ENCODE measurements at places on chromosomes 4 and X.
A peak's percentile ranks its signal among the peaks of the same experiment; 100 is the strongest.

- no peak for DNase-seq
Observed at GRCh38 chr4:24800325-24800895, 5.0 kb downstream of the SOD3 start.

GRCh38 chrX:12011075-12011474, 127.2 kb upstream of the FRMPD4 start:
- DNase-seq, result no peak

GRCh38 chrX:100654261-100654660, 10.3 kb downstream of the SRPX2 start:
- no peak for DNase-seq

- DNase-seq, result no peak
Observed at GRCh38 chr4:22512306-22512705, 3.6 kb downstream of the ADGRA3 start.

GRCh38 chr4:10773656-10774055, 89.1 kb upstream of the CLNK start:
- no peak for DNase-seq

DNA sequence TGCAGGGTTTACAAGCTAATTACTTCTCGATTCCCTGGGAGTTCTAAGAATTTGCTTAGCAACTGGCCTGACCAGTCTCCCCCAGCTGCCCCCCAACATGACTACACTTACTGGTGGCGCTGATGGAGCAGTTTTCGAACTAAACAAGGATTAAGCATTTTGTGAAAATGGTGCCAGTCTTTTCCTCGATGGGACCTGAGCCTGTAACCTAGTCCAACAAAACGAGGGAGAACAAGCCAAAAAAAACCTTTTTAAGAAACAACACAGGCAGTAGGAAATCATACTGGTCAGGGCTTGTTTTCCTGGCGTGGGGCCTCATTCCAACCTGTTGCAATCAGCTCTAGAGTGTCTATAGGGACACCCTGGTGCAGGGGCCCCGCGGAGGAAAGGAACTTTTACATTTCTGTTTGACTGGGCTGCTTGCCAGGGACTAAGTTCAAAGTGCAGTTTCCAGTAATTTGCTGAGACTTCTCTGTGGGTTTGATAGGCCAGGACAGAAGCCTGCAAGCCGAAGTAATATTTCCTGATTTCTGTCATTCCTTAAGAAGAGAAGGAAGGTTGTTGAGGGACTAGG, 158.7 kb downstream of the SPRY1 start:
- DNase-seq, result peak; percentile 29

- DNase-seq, result no peak
Observed at GRCh38 chrX:19030805-19031204, 46.9 kb upstream of the PHKA2 start.

Data from KG1 (cell line).